Spleen (tissue), 13 donors: ENCODE measurements at places on chromosomes 6 and 20. TPM values are rescaled to one million over a fixed set of nuclear protein-coding genes. Genes with fewer than 3 reads are reported as not detected.

DNA sequence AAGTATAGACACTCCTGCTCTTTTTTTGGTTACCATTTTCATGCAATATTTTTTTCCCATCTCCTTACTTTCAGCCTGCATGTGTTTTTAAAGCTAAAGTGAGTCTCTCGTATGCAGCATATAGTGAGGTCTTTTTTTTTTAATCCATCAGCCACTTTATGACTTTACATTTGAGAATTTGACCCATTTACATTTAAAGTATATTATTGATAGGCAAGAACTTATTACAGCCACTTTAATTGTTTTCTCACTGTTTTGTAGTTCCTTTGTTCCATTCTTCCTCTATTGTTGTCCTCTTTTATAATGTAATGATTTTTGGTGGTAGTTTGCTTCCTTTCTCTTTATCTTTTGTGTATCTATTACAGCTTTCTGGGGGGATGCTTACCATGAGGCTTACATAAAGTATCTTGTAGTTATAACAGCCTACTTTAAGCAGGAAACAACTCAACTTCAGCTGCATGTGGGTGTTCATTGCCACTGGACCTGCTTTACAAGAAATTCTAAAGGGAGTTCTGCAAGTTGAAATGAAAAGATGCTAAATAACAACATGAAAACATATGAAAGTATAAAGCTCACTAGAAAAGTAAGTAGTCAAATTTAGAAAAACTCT, 71.8 kb downstream of the TNFAIP3 start:
- no peaks in the 10 kb centered on the region for H3K27me3 ChIP-seq
- H3K4me3 ChIP-seq, result no peak overlapping the region
- no peaks in the 10 kb centered on the region for H3K36me3 ChIP-seq

DNA sequence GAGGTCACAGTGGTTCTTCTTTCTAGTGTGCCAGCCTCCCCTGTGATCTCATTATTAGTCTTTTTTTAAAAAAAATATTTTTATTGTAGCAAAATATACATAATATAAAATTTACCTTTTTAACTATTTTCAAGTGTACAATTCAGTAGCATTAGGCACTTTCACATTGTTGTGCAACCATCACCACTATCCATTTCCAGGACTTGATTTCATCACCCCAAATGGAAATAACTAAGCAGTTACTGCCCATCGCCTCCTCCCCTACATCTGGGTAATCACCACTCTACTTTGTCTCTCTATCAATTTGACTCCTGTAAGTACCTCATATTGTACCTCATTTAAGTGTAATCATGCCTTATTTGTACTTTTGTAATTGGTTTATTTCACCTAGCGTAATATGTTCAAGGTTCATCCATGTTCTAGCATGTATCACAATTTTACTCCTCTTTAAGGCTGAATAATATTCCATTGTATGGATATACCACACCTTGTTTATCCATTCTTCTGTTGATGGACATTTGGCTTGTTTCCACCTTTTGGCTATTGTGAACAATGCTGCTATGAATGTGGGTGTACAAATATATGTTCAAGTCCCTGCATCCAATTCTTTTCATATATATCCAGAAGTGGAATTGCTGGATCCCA, 68.6 kb upstream of the FYN start:
- no peak overlapping the region for H3K27ac ChIP-seq
- H3K36me3 ChIP-seq, result no peaks in the 10 kb centered on the region
- no peaks in the 10 kb centered on the region for H3K4me1 ChIP-seq
- no peak for DNase-seq

GRCh38 chr6:134951494-134952263, 1.8 kb upstream of the ALDH8A1 start:
- no peaks in the 10 kb centered on the region for H3K27me3 ChIP-seq
- no peaks in the 10 kb centered on the region for H3K36me3 ChIP-seq
- H3K27ac ChIP-seq, result no peak overlapping the region
- no peak overlapping the region for H3K4me3 ChIP-seq

DNA sequence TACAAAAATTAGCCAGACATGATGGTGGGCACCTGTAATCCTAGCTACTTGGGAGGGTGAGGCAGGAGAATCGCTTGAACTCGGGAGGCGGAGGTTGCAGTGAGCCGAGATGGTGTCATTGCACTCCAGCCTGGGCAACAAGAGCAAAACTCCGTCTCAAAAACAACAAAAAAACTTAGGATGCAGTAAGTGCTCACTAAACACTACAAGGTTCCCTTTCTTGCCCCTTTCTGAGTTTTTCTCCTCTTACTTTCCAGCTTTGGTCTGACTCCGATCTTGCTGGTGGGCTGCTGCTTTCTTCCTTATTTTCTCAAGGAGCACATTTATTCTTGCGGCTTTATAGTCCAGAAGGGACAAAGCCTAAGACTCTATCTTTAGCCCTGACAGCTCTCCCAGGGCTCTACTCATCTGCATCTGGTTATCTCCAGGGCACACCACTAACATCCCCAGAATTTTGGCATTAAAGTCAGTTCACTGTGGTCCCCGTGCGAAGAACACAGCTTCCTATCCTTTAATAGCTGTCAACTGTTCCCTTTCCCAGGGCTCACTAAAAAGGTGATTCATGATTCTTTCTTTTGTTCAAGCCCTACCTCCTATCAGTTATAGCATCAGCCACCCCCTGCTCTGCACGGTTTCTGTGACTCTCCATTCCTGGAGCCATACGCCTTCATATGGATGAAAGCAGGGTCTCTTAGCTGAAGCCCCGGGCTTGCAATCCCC, 17.1 kb upstream of the RPN2 start:
- no peak for DNase-seq
- H3K27ac ChIP-seq, result no peak overlapping the region
- H3K36me3 ChIP-seq, result no peaks in the 10 kb centered on the region
- no peaks in the 10 kb centered on the region for H3K4me1 ChIP-seq

- H3K4me3 ChIP-seq, result no peak overlapping the region
- H3K27ac ChIP-seq, result no peak overlapping the region
- H3K36me3 ChIP-seq, result no peaks in the 10 kb centered on the region
- H3K27me3 ChIP-seq, result no peaks in the 10 kb centered on the region
- no peaks in the 10 kb centered on the region for H3K4me1 ChIP-seq
These were observed 30.7 kb downstream of the PARD6B start for GRCh38 chr20:50762045-50762422.

GRCh38 chr6:2072453-2072852, 173.0 kb downstream of the GMDS start:
- no peaks in the 10 kb centered on the region for H3K27me3 ChIP-seq
- no peak overlapping the region for H3K27ac ChIP-seq
- DNase-seq, result no peak
- H3K4me1 ChIP-seq, result no peaks in the 10 kb centered on the region
- no peak overlapping the region for H3K4me3 ChIP-seq
- H3K36me3 ChIP-seq, result no peaks in the 10 kb centered on the region

DNA sequence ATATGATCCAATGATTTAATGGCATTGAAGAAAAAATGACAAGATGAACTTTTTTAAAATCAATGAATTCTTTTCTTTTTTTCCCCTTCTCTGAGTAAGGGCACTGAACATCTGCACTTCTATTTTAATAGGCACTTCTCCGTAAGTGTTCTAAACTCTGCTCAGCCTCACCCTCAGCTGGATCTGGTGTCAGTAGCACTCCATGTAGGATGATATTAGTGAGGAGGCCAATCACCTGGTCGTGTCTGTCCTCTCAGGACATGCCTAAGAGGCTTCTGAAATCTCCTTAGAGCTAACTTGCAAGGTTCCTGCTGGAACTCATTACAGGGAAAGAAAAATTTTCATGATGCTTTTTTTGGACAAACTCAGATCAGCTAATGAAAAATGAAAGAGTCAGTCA, 148.6 kb upstream of the MLIP start:
- H3K27me3 ChIP-seq, result no peaks in the 10 kb centered on the region
- H3K27ac ChIP-seq, result no peak overlapping the region
- H3K4me1 ChIP-seq, result no peaks in the 10 kb centered on the region
- H3K4me3 ChIP-seq, result no peak overlapping the region
- no peak for DNase-seq
- no peaks in the 10 kb centered on the region for H3K36me3 ChIP-seq

GRCh38 chr20:50111120-50111828, 1.7 kb downstream of the UBE2V1 start:
- H3K4me3 ChIP-seq, result peak overlapping the region; percentile 91
- no peaks in the 10 kb centered on the region for H3K27me3 ChIP-seq
- H3K36me3 ChIP-seq, result peaks cover 14% of the 10 kb centered on the region
- no peak for DNase-seq
- H3K27ac ChIP-seq, result peak overlapping the region; percentile 94
- H3K4me1 ChIP-seq, result peaks cover 78% of the 10 kb centered on the region

DNA sequence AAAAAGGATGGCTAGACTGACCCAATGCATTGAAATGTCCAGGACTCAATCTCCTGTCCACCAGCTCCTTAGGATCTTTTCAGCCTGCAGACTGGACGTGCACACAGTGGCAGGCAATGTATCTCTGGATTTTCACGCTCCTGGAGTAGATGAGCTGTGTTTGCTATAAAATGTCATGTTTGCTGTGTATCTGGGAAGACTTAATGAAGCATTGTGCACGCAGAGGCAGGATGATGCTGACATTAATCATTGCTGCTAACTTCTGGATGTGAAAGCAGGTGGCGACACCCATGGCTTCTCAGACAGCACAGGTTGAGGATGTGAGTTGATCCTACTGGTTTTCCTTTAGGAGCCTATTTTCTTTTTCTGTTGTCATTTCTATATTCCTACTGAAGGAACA, 133.1 kb upstream of the PCSK2 start:
- DNase-seq, result no peak
- H3K27me3 ChIP-seq, result no peaks in the 10 kb centered on the region
- no peaks in the 10 kb centered on the region for H3K4me1 ChIP-seq
- no peak overlapping the region for H3K27ac ChIP-seq
- no peaks in the 10 kb centered on the region for H3K36me3 ChIP-seq

- H3K36me3 ChIP-seq, result no peaks in the 10 kb centered on the region
- no peaks in the 10 kb centered on the region for H3K4me1 ChIP-seq
- H3K4me3 ChIP-seq, result no peak overlapping the region
- no peak for DNase-seq
- no peak overlapping the region for H3K27ac ChIP-seq
- no peaks in the 10 kb centered on the region for H3K27me3 ChIP-seq
These were observed 10.1 kb upstream of the SSR1 start for GRCh38 chr6:7323074-7323473.

TFAP2D gene
- not detected for polyA plus RNA-seq

LY6G6D gene
- not detected for polyA plus RNA-seq

SLC52A3 gene
- 0.04 TPM for polyA plus RNA-seq

DUSP15 gene
- 2.5 TPM for polyA plus RNA-seq
